NCI-H2029 (cell line): ENCODE measurements at places on chromosomes 5 and 9.

DNA sequence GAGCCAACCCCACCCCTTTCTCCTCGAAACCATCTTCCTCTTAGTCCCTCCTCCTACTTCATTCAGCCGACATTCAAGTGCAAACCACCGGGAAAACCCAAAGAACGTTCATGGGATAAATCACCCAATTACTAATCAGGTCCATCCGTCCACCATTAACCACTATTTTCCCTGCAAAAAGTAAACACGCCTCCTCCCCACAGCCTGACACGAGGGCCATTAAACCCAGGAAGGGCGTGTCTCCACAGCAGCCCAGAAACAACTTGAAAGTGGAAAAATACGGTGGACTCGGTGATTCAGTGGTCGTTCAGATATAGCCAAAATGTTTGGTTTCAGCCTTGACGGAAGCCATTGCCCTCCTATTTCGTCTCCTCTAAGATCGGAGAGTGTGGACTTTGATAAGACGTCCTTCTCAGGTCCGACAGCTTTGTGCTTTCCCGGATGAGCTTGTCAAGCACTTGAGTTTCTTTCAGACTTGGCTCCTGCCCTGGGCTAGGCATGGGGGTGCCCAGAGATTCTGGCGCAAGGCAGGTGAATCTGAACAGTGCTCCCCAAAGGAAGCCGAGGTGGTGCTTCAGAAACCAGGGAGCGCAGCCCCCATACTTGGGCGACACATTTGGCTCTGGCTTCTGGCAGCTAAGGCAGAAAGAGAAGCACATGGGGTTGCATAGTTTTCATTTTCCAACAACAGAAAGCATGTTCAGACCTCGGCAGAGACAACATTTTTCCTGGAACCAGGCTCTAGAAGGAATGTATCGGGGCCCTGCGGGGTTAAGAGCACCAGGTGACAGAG lies 56.6 kb downstream of the SMIM23 start:
- no peak for DNase-seq

DNA sequence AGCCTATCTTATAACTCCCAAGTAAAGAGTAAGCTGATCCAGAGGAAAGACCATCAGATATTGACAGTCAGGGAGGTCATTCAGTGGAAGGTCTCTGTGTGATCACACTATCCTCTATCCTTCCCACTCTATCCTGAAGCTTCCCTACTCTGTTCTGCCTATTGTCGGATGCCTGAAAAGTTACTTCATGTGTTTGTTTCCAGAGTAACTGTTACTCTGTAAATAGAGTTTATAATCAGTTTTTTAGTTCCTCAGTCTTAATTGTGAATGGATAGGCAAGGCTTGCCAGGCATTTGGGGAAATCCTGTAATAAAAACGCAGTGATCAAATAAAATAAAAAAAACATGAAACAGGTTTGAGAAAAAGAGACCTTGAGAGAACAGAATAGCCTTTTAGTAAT lies 79.8 kb downstream of the XRCC4 start:
- no peak for DNase-seq

DNA sequence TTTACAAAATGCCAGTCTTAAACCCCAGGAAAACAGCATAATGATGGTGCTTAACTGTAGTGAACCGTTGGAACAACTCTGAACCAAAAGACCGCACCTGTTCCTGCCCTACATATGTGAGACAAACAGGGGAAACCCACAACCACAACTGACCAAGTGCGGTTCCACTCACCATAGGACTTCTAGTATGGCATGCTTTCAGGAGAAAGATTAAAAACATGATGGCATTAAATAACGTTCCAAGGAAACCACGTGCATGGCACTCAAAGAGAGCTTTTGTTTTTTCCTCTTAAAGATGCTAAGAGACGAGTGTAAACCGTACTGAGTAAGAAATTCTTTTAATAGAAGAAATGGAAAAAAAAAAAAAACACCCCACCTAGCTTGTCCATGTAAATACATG lies 119.8 kb downstream of the SSBP2 start:
- DNase-seq: no peak

- DNase-seq: no peak
Measured at GRCh38 chr5:4832471-4832870, 307.7 kb upstream of the ADAMTS16 start.

GRCh38 chr5:74321326-74321725 lies 319.2 kb downstream of the ENC1 start:
- DNase-seq: no peak

- no peak for DNase-seq
Measured at GRCh38 chr9:84670138-84671041, 861 bp downstream of the NTRK2 start.

- DNase-seq: no peak
Measured at GRCh38 chr9:38680837-38681445, 39.0 kb downstream of the FAM240B start.

DNA sequence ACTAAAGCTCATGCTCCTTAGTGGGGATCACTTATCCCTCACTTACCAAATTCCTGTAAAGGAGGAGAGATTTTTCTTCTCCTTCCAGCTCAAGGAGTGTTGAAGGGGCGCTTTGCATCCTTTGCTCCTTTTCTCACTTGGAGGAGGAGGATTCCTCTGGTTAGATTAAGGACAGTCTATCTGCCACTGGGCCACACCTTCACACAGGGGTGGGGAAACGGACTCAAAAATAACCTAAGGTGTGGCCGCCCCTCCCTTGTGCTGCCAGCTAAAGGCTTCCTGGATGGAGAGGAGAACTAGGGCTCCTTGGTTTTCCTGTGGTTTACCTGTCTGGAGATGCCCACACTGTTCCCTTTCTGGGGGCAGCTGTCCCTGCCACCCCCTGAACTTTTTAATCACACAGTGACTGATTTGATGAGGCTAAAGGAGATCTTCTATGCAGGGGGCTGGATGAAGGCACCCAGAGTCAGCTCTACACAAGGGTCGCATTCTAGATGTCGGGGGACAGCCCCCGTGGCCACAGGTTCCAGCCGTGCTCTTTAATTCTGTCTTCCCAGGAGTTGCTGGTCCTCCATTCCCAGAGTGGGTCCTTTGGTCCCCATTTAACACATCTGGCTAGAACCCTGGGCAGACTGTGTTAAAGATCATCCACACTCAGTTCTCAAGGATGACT lies 14.4 kb downstream of the GLRX start:
- no peak for DNase-seq

- DNase-seq: no peak
Measured at GRCh38 chr5:122999947-123000563, 36.5 kb downstream of the PPIC start.

- peak; percentile 23 for DNase-seq
Measured at GRCh38 chr5:103475629-103476240, 86.9 kb downstream of the NUDT12 start.

DNA sequence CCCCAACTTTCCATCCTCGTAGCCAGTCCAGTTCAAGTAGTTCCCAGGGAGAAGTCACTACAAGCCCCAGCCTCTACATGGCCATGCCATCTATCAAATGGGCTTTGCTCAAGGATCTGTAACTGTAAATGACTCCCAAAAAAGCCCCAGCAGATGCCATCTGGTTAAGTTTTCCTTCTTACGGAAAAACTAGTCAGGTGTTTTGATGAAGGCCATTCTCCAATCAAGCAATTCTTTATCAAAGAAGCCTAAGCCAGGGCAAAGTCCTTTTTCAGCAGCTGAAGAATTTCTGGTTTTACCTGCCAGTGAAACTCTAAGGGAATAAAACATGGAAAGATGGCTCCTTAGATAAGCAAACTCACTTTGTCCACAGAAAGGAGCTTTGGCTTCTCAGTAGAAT lies 21.9 kb upstream of the ZNF622 start:
- DNase-seq: no peak

- no peak for DNase-seq
Measured at GRCh38 chr5:76526950-76527583, 96.1 kb downstream of the F2RL2 start.

DNA sequence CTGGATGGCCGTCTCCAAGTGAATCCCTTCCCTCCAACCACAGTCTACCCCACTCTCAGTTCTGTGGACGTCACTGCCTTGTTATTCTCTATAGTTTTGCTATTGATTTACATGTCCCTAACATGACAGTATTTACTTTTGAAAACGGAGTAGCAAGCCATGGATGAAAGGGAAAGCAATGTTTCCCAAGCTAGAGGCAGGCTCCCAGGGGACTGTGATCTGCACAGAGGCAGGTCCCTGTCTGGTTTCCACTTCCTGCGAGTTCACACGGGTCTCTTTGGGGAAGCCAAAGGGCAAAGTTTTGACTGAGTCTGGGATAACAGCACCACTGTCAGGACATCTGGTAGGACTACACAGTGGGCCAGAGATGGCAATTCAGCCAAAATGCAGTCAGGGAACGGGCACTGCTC lies 12.7 kb downstream of the C9orf153 start:
- DNase-seq: no peak

- no peak for DNase-seq
Measured at GRCh38 chr9:32672469-32672868, 37.0 kb upstream of the TAF1L start.

DNA sequence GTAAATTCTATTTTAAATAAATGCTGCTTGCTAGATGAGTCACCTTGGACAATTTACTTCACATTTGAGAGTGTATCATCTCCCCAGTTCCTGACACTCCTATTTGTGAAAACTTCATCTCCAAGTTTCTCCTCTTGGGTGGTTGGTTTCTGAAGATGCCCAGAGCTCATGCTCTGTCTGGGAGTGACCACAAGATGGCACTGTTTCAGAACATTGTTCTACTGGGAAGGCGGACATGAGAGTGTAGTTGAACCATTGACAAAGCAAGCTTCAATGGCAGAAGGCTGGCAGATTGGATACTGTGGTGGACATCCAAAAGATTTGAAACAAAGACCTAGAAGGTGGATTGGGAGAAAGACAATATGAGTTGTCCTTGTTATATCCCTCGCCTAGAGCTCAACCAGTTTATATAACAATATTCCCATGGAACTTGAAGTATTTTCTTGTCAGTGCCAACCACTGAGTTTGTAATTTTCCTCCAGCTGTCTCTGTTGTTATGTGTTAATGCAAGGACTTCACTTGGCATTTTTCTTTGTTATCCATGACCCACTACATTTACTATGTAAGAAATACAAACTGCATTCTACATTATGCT lies 234.3 kb upstream of the ANKH start:
- DNase-seq: peak; percentile 49

GRCh38 chr5:170491479-170491878 lies 12.3 kb upstream of the KCNIP1 start:
- DNase-seq: peak; percentile 27

DNA sequence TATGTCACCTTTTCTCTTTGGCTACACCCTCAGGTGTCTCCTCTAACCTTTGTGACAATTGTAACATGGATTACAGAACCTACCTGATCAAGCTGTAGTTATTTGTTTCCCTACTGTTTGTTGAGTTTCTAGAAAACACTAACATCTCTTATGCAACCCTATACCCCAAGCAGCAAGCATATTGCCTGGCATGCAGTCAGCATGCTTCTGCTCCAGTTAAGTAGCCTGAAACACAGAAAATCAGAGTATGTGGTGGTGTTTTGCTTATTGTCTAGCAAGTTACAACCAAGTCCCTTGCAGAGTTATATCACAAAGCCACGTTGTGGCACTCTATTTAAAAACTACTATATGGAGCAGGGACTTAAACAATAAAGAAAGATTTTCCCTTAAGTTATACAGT lies 131.1 kb downstream of the CDH12 start:
- DNase-seq: no peak

DNA sequence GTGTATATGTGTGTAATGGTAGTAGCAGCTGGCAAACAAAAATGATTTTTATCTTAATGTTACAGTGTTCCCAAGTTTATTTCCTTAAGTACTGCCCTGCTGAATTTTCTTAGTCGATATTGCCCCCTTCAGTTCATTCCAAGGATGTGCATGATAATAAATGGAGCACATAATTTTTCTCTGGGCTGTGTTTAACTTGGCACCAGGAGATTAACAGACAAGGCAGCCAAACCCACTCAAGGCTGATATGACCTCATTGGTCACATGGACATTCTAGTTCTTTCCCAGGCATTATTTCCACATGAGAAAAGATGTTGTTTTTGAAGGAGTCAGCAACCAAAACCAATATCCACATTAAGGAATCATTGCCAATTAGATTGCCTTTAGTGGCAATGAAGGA lies 61.8 kb downstream of the COX7C start:
- peak; percentile 83 for DNase-seq

DNA sequence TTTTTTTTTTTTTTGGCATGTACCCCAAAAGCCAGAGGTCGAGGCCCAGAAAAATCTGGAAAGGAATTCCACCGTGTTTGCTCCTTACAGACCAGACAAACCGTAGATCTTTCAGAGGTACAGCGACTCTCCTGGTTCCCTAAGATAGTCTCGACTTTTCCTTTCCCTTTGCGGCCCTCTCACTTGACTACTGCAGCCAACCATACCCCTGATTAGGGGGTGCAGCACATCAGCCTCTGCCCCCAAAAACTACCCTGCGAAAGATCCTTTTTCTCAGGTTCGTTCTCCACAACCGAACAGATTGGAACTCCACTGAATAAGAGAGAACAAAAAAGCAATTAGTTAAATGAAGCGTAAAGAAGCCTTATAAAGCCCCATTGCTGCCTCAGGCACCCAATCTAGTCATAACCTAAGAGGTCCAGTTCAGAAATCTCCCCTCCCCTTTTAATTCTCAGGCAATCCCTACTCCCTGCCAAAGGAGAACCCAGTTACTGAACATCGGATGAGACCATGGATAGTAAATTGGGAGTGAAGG lies 379 bp upstream of the TICAM2 start:
- DNase-seq: no peak

GRCh38 chr9:132026932-132027585 lies 52.6 kb downstream of the MED27 start:
- no peak for DNase-seq

GRCh38 chr9:109463924-109464625 lies 34.0 kb downstream of the PTPN3 start:
- no peak for DNase-seq

GRCh38 chr5:83628360-83628759 lies 92.3 kb downstream of the HAPLN1 start:
- no peak for DNase-seq

GRCh38 chr9:111037356-111037707 lies 938 bp downstream of the LPAR1 start:
- DNase-seq: no peak

DNA sequence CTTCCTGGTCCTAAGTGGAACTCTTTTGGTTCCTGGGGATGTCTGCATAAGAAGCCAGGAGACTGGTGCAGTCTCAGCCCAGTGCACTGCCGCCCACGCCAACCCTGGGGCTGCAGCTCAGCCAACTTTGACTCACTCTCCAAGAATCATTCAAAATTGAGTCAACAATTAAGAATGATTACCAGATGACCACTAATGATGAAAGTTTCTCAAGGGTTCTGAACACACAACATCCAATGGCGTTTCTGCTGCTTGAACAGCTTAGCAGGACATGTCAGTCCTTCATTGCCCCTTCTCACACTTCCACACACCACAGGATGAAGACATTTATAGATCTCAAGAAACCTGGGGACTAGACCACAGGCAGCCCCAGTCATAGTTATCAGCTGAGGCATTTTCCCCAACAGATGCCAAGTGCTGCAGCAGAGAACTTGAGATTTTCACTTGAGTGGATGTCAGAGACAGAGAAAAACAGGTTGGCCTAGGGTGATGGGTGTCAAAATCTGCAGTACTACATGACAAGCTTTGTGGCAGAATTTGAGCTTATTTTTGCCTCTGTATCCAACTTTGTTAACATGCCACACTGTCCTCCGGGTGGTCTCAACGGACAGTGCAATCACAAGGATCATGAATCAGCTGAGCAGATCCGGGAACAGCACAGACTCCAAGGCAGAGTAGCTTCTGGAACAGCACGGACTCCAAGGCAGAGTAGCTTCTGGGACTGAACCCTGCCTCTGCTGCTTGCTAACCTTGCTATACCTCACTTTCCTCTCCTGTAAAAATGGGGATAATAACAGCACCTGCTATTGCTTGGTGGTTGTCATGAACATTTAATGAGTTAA lies 356.1 kb downstream of the SPOCK1 start:
- no peak for DNase-seq
